ENCODE measurements at places on chromosomes 7 and 10.

DNA sequence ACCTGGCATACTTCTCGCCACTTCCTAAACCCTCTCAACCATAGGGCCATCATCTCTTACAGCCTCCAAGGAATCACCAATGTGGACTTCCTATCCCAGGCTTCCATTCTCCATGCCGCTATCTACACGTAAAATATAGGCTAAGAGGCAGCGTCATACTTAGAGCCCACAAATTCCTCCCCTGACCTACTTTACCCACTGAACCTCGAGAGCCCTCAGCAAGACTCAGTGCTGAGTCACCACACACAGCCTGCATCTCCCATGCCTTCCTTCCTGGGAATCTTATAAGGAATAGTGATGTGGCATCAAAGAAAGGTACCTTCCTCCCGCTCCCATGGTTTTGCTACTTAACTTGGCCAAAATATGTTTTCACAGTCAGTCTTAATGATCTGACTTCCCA is 435.6 kb upstream of the NFE2L3 start:
- no peak overlapping the region for H3K4me3 ChIP-seq
- no peaks in the 10 kb centered on the region for H3K4me1 ChIP-seq
- no peak overlapping the region for H3K27ac ChIP-seq

DNA sequence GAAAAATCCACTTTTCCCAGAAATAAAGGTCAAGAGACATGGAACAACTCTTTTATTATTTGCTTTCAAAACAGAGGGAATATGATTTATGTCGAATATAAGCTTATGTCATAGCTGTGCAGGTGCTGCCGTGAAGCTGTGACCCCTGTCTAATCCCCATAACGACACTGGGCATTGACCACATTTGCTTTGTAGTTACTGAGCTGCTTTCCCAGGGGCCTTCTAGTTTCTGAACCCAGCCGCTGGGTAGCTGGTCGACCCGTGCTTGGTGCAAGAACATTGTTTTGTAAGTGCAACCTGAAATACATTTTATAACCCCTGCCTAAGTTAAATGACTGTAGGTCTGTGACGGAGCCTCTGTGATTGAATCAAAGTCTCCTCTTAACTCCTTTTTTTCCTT is 144.9 kb upstream of the HDAC9 start:
- no peak for DNase-seq
- H3K27ac ChIP-seq, result no peak overlapping the region
- no peak overlapping the region for H3K4me3 ChIP-seq
- no peaks in the 10 kb centered on the region for H3K4me1 ChIP-seq
- H3K36me3 ChIP-seq, result no peaks in the 10 kb centered on the region

GRCh38 chr7:94055963-94056362 is 51.8 kb upstream of the BET1 start:
- no peaks in the 10 kb centered on the region for H3K36me3 ChIP-seq
- H3K4me3 ChIP-seq, result no peak overlapping the region
- no peak overlapping the region for H3K27ac ChIP-seq
- H3K4me1 ChIP-seq, result no peaks in the 10 kb centered on the region

DNA sequence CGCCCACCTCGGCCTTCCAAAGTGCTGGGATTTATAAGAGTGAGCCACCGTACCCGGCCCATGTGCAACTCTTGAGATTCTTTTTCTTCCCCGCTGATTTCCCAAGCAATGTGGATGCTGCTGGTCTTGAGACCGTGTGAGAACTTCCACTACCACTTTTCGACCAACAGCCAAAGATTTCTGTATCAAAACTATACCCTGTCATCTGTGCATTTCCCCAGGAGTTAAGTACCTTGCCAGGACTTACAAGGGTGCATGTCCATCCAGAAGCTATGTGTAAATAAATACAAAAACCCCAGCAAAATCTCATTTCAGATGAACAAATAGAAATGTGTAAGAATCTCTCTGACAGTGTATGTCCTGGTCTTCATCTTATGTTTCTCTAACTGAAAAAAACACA is 9.9 kb upstream of the GALNT11 start:
- DNase-seq, result no peak
- no peaks in the 10 kb centered on the region for H3K4me1 ChIP-seq
- H3K27me3 ChIP-seq, result no peaks in the 10 kb centered on the region
- no peak overlapping the region for H3K27ac ChIP-seq
- H3K4me3 ChIP-seq, result no peak overlapping the region
- no peaks in the 10 kb centered on the region for H3K36me3 ChIP-seq

GRCh38 chr10:129259128-129259815 is 207.8 kb upstream of the MGMT start:
- H3K36me3 ChIP-seq, result no peaks in the 10 kb centered on the region
- no peaks in the 10 kb centered on the region for H3K4me1 ChIP-seq
- no peak for DNase-seq

- no peaks in the 10 kb centered on the region for H3K4me1 ChIP-seq
- no peak for DNase-seq
- H3K27me3 ChIP-seq, result no peaks in the 10 kb centered on the region
- no peak overlapping the region for H3K27ac ChIP-seq
Measured at GRCh38 chr7:4661871-4662270, 20.2 kb upstream of the FOXK1 start.

DNA sequence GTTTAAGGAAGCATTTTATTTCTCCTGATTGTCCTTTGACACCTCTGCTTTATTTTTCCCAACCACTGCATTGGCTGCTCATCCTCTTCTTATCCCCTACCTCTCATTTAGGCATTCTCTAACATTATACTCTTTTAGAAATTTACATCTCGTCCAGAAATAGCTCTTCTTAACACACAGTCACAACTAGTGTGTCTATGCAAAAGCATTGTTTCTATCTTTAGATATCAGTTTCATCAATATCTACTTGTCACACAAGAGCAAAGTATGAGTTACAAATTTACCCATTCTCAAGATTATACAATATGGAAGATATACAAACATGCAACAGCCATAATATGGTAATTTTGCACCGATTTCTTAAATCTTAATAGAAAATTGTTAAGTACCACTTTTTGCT is 35.7 kb upstream of the MDFIC start:
- H3K4me1 ChIP-seq, result no peaks in the 10 kb centered on the region
- H3K4me3 ChIP-seq, result no peak overlapping the region
- no peak for DNase-seq
- H3K27me3 ChIP-seq, result no peaks in the 10 kb centered on the region
- H3K27ac ChIP-seq, result no peak overlapping the region
- no peaks in the 10 kb centered on the region for H3K36me3 ChIP-seq

GRCh38 chr7:142568435-142569097 is 180.7 kb upstream of the PRSS1 start:
- H3K27me3 ChIP-seq, result peaks cover 6% of the 10 kb centered on the region
- H3K4me3 ChIP-seq, result no peak overlapping the region
- H3K4me1 ChIP-seq, result no peaks in the 10 kb centered on the region
- DNase-seq, result no peak

DNA sequence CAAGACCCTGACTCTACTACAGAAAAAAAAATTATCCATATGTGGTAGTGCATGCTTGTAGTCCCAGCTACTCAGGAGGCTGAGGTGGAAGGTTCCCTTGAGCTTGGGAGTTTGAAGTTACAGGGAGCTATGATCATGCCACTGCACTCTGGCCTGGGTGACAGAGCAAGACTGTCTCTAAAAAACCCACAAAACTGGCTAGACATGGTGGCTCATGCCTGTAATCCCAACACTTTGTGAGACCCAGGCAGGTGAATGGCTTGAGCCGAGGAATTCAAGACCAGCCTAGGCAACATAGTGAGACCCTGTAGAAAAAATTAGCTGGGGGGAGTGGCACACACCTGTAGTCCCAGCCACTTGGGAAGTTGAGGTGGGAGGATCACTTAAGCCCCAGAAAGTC is 32.9 kb upstream of the CHST3 start:
- DNase-seq, result no peak
- peaks cover 14% of the 10 kb centered on the region for H3K4me1 ChIP-seq
- no peak overlapping the region for H3K27ac ChIP-seq
- no peaks in the 10 kb centered on the region for H3K27me3 ChIP-seq
- no peak overlapping the region for H3K4me3 ChIP-seq
- H3K36me3 ChIP-seq, result no peaks in the 10 kb centered on the region

DNA sequence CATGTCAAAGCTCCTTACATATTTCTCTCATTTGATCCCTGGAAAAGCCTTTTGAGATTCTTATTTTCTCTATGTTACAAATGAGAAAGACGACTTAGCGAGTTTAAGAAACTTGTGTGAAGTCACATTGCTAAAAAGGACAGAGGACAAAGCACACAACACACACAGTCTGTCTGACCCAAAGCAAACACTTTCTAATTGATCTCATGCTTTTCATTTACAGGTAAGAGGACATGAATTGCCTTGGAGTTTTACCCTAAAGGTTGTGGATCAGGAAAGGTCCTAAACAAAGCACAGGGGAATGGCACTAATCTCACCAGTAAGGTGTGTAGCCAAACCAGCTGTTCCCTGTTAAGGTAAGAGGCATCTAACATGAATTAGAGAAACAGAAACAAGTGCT is 18.7 kb downstream of the SLC35G1 start:
- no peaks in the 10 kb centered on the region for H3K27me3 ChIP-seq
- peaks cover 11% of the 10 kb centered on the region for H3K4me1 ChIP-seq
- peak overlapping the region; percentile 72 for H3K27ac ChIP-seq

GRCh38 chr10:90171014-90171722 is 469.8 kb downstream of the KIF20B start:
- no peak for DNase-seq
- H3K36me3 ChIP-seq, result no peaks in the 10 kb centered on the region
- H3K4me1 ChIP-seq, result no peaks in the 10 kb centered on the region

DNA sequence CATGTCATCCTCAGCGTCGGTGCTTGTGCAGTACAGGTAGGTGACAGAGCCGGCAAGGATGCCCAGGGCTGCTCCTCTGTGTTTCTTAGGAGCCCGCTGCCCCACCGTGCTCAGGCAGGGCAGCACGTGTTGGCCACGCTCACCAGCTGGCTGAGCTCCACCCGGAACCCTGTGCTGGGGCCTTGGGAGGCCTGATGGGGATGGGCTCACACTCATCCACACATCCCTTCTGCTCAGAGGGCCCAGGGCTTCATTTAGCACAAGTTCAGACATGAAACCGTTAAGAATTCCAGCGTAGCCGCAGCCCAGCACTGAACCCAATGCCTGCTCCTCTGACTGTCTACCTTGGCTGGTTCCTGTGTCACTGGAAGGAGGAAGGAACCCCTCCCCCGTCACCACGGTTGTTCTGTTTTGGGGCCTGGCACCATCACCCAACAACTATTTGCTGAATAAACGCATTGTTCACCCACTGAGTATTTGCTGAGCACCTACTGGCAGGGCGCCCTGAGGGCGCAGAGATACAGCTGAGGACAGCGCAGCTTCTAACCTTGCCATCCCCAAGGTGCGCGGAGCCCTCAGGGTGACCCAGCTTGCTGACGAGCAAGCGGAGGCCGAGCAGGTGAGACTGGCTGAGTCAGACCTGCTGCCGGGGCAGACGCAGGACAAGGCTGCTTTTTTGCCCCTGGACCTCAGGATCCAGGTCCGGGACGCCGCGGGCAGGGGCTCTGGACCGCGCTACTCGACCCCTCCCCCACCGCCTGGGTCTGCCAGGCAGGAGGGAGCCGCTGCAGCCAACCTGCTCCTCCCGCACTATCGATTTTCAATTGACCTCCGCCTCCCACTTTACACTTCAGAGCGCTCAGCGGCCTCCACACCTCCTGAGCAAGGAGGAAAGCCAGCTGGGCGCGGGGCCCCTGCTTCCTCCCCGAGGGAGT is 50.6 kb upstream of the RET start:
- DNase-seq, result no peak
- no peaks in the 10 kb centered on the region for H3K36me3 ChIP-seq
- no peak overlapping the region for H3K27ac ChIP-seq

DNA sequence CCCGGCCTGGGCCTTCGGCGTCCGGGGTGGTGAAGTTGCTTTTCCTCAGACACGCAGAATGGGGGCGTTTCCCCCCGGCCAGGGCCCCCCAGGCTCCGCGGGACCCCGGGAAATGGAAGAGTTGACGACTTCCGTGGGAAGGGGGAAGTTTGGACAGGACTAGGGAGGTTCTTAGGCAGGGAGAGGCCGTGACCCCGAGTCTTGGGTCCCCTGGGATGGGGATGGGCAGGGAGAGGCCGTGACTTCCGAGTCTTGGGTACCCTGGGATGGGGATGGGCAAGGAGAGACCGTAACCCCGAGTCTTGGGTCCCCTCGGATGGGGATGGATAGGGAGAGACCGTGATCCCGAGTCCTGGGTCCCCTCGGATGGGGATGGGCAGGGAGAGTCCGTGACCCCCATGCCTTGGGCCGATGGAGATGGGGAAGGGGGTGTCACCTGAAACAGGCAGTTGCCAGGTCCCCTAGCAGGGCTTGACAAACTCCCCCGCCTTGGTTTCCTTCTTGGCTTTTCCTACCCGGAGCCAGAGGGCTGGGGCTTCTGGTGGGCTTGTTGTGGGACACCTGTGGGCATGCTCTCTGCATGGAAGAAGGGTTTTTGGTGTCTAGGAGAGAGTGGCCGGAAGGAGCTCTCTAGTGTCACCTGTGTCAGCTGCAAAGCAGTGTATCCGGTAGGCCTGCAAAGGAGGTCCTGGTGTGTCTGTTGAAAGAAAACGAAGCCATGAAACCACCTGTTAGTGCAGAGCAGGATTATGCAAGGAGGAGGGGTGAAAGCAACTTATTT is 1.1 kb downstream of the TRRAP start:
- peaks cover 29% of the 10 kb centered on the region for H3K36me3 ChIP-seq
- DNase-seq, result peak; percentile 50
- peaks cover 3% of the 10 kb centered on the region for H3K27me3 ChIP-seq
- H3K27ac ChIP-seq, result peak overlapping the region; percentile 40

DNA sequence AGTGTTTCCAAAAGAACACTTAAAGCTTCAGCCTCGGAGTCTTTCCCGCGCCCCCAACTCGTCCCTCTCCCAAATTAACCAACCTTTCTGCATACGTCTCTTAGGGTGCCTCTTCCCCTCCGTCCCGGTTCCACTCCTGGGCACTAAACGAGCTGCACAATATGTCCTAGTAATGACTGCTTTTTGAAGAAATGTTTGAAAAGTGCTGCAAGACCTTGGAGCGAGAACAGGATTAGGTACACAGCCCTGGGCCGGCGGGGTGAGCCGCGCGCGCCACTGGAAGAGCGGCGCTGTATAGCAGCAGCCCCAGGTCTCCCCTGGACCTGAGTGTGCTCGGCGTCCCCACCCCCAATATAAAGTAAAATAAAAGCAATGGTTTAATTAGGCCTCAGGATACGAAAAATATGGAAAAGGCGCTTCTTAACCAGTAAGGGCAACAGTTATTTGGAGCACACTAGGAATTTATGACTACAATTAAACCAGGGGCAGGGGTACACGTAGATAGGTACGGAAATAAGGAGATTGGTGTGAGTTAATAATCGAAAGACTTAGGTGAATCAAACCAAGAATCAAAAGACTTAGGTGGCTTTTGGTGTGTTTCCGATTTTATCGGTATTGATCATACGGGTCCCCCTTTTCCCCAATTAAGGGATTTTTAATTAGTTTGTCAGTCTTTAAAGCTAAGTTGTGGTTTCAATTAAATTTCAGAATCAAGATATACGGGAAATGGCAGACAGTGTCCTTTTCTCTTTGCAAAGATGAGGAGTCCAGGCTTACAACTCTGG is 1.9 kb downstream of the TET1 start:
- peak overlapping the region; percentile 35 for H3K27ac ChIP-seq
- no peaks in the 10 kb centered on the region for H3K4me1 ChIP-seq
- peak overlapping the region; percentile 83 for H3K4me3 ChIP-seq
- no peaks in the 10 kb centered on the region for H3K27me3 ChIP-seq

- no peak overlapping the region for H3K27ac ChIP-seq
- H3K4me3 ChIP-seq, result no peak overlapping the region
- H3K27me3 ChIP-seq, result peaks cover 8% of the 10 kb centered on the region
- no peak for DNase-seq
- H3K4me1 ChIP-seq, result no peaks in the 10 kb centered on the region
Measured at GRCh38 chr10:12975906-12976305, 25.6 kb downstream of the CCDC3 start.

GRCh38 chr10:61877887-61878739 is 23.4 kb upstream of the ARID5B start:
- DNase-seq, result no peak
- H3K4me1 ChIP-seq, result no peaks in the 10 kb centered on the region
- no peaks in the 10 kb centered on the region for H3K36me3 ChIP-seq
- no peak overlapping the region for H3K4me3 ChIP-seq
- H3K27ac ChIP-seq, result no peak overlapping the region
- no peaks in the 10 kb centered on the region for H3K27me3 ChIP-seq
